ENCODE measurements at places on chromosomes 11 and 22. TPM values are rescaled to one million over a fixed set of nuclear protein-coding genes. Genes with fewer than 3 reads are reported as not detected.

The SELENOH gene
- total RNA-seq = 33.8 TPM

- no peak for DNase-seq
These were observed 245.8 kb downstream of the JRKL start for GRCh38 chr11:96635655-96636054.

The SCGB1A1 gene
- 2.6 TPM for total RNA-seq

The MYOD1 gene
- not detected for total RNA-seq

The JRKL gene
- 4.9 TPM for total RNA-seq

DNA sequence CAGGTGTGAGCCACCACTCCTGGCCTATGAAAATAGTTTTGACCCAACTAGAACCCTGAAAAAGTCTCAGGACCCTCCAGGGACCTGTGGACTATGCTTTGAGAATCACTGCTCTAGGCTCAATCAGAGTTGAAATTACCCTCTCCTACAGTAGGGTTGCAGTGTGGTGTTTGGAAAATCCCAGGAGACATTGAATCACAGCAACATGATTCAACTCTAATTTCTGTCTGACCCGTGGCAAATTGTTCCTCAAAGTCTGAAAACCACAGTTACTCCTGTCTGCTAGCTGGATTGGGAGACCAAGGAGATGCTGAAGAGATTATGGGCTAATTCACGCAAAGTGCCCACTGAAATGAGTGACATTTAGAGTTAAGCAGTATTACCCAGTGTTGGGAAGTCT lies 5.4 kb upstream of the MTMR3 start:
- no peak for DNase-seq

- no peak for DNase-seq
These were observed 15.9 kb upstream of the MMP7 start for GRCh38 chr11:102546427-102546826.

GRCh38 chr11:112100462-112100861 lies 13.8 kb downstream of the SDHD start:
- no peak for DNase-seq

Measured in stomach (tissue), 19 donors.